ENCODE measurements at places on chromosomes 12 and 14.

DNA sequence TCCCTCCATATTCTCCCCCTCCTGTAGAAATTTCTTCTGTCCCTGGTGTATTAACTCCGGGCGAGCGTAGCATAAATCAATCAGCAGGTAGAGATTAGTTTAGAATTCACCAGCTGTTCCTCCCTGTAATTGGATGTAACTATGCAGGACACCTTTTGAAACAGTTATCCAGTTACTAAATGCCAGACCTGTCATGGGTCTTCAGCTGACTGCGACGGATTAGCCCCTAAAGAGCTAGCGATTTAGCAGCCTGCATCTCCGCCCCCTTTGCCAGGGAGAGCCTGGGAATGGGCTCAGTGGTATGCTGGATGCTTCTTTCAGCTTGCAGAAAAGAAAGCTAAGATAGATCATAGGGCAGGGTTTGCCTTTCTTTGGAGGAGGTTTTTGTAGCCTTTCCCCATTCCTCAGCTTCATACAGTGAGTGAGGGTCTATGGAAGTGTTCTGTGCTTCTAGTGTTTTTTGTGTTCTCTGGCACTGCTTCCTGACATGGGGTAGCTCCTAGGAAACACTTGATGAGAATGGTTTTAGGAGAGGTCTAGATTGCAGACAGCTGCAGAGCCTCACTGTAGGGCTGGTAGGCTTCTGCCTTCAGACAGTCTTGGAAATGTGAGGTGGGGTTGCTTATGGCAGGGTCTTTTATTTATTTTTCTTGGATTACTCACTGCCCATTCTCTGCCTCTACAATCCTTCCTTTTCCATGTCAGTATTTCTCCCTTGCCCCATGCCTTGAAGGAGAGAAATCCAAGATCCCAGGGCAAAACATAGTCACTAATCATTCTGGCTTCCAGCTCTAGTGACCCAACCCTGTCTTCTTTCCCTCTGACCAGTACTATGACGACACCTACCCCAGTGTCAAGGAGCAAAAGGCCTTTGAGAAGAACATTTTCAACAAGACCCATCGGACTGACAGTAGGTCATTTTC lies 16.7 kb downstream of the COPZ1 start:
- no peak for DNase-seq

DNA sequence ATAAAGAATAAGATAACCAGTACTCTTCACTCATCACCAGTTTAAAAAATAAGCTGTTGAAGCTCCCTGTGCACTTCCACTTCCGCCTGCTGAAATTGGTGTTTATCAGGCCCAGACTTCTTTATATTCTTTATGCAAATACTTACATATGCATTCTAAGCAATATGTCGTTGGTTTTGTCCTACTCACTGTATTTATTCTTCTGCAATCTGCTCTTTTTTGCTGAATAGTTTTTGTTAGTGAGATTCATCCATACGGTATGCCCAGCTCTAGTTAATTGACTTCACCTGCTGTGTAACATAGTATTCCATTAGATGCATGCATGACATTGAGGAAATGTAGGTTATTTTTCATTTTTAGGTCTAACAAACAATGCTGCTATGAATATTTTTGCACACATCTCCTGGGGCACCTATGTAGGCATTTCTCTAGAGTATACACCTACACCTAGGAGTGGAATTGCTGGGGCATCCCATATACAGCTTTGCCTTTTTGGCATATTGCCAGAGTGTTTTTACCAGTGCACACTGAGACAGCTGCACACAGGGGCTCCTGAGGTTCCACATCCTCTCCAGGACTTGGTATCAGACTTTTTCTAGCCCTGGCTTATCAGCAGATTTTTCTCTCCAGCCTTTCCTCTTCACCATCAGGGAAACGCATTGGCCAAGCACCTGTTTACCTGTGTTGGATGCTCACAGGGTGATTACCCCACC lies 1.0 kb upstream of the NRIP2 start:
- DNase-seq: no peak

- DNase-seq: no peak
Observed at GRCh38 chr12:123233505-123234308, 471 bp downstream of the MTRFR start.

DNA sequence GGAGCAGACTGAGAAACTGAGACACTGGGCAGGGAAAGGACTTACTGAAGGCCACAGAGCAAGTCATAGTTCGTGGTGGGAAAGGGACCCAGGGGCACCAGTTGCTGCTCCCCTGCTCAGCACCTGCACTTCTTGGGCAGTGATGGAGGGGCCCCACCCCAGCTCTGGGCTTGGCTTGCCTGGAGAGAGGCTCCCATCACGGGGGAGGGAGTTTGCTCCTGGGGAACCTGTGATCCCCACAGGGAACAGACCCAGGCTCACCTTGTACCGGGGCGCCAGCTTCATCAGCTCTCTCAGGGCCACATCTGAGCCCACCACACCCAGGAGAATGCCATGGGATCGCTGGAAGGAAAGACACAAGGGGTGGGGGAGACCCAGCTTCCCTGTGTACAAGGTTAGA lies 39.8 kb downstream of the CACNA2D4 start:
- DNase-seq: no peak

DNA sequence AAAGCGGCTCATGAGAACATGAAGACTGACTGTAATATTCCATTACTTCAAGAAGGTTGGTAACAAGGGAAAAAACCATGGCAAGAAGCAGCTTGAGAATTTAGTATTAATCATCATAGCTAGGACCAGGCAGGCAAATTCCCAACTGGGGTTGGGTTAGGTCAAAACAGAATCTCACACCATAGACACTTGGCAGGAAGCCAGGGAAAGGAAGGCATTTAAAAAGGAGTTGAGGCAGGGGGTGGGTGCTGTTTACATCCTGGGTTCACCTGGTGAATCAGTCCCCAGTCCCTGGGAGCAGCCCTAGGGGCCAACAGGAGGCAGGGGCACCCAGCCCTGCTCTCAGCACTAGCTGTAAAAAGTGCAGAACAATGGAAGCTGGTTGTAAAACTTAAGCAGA lies 108.6 kb downstream of the EGLN3 start:
- DNase-seq: no peak

- DNase-seq: peak; percentile 99
Observed at GRCh38 chr14:99035712-99036610, 236.0 kb downstream of the BCL11B start.

DNA sequence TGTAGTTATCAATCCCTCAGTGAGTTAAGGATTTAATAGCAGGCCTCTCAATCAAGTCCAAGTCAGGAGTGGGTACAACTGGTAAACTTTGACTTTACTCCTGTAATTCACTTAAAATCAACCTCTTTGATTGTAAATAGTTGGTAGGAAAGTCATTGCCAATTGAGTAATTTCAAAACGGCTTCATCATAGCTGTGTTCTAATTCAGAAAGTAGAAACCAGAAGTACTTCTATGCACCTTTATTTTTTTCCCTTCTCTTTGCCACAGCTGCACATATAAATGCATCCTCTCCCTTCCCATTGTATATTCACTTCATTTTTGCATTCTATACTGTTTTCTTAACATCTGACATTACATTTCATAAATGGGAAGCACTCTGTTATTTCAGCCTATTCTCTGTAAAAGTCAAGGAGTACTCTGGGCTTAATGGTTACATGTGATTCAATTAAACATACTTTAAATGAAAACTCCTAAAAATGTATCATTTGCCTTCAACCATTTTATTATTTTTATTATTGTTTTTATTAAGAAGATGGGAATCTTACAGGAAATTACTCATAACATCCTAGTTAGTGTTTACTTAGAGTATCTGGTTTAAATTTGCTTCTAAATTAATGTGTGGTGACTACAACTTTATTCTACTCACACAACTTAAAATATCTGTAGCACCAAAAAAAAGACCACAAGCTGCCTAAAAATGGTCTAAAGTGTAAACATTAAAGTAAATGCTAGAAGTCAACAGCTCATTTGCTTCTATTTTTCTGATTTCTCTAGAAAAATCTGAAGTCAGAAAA lies 171.2 kb downstream of the CEP128 start:
- peak; percentile 22 for DNase-seq

DNA sequence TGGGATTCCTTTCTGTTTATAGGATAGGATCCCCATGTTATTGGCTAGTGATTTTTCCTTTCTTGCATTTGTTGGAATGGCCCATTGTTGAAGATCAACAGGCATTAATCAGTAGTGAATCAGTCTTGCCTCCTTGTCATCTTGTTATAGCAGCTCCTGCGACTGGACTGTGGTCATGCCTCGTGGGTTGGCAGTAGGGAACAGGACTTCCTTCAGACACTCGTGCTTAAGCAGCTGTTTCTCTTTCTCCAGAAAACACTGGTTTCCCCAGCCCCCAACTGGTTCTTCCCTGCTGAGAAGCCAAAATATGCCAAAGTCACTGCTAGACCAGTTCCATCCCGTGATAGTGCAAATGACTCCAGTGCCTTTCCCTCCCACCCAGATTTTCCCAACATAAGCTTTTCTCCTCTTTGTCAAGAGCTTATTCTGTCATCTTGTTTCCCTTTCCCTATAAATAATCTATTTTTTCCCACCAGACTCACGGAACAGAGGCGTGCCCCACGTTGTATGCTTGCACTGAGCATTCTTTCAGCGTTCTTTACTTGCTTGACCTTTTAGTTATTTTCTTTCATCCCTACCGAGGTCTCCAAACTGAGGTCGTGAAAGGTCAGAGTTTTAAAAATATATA lies 83.5 kb downstream of the SAMD4A start:
- DNase-seq: peak; percentile 90

- DNase-seq: peak; percentile 69
Observed at GRCh38 chr14:74599321-74599761, 12.7 kb downstream of the LTBP2 start.

- DNase-seq: no peak
Observed at GRCh38 chr12:71007020-71007419, 86.5 kb upstream of the PTPRR start.

- no peak for DNase-seq
Observed at GRCh38 chr14:53655080-53655785, 301.4 kb downstream of the BMP4 start.

- DNase-seq: no peak
Observed at GRCh38 chr12:49808686-49809380, 19.4 kb downstream of the NCKAP5L start.

- DNase-seq: no peak
Observed at GRCh38 chr12:12877781-12878455, 13.4 kb upstream of the GPRC5A start.

DNA sequence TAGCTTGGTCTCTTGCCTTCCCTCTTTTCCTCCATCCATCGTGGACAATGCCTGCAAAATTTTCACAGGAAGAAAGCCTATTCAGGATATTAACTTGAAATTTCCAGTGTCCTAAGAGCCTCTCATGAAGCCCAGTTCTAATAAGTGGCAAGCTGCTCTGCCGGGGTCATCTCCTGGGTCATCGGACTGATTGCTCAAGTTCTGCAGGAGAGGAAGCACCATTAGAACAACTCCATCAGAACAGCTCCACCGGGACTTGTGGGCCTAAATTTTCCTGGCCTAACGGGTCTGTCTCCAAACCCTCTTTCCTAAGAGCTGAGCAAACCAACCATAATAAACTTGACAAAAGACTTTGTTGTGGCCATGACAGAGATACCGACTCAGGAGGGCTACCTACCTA lies 13.9 kb downstream of the ERG28 start:
- DNase-seq: no peak

Data from AG10803 (cell line).